Forelimb muscle (tissue), 1 donor: ENCODE measurements at places on chromosomes 4 and X.

DNA sequence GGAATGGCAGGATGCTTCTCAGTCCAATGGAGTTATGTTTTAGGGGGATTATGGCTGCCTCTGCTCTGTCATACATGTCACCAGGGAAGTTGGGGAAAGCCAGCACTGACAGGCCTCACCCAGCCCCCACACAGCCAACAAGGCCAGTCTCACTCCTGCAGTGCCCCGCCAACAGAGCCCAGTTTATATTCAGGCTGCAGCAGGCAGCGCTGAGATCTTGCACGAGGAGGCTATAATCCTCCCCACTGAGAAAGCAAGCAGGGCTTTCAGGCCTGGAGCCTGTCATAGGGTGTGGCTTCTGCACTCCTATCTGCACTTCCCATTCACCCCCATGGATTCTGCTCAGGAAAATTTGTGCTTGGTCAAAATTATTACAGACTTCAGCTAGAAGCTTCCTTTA, 25.1 kb downstream of the ADAD1 start:
- no peak for DNase-seq

- peak; percentile 75 for DNase-seq
These were observed 1.0 kb upstream of the ELF2 start for GRCh38 chr4:139177869-139178619.

GRCh38 chr4:41155194-41155830, 59.0 kb downstream of the APBB2 start:
- DNase-seq = no peak

DNA sequence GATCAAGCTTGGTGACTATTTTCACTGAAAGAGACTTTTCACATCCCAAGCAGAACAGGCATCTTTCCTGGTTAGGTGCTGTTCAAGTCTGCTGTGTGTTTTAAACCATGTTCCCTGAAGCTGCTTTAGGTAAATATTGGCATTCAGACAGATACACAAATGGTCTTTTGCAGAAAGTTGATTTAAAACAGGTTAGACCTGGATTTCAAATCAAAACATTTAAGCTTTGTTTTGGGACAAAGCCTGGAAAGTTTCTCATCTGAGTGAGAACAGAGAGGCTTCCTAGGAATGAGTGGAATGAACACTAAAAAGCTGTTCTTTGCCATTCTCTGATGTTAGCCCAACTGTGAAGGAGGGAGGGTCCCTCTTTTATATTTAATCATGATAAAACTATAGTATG, 10.1 kb downstream of the ANXA3 start:
- DNase-seq = no peak

DNA sequence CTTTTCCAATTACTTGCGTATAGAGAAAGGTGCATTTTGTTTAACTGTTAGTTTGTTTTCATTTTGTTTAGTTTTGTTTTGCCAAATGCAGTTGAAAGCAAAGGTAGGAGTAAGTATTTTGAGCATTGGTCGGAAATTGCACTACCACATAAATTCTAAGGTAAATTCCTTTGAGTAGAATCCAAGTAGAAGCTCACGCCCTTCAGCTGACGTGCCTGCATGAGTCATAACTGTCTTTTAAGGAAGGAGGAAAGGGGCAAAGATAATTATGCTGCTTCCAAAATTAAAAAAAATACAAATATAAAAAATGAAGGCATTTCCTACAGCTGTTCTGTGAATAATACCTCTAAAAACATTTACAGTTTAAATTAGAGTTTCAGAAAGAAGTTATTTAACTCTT, 110.2 kb upstream of the MYOZ2 start:
- no peak for DNase-seq

DNA sequence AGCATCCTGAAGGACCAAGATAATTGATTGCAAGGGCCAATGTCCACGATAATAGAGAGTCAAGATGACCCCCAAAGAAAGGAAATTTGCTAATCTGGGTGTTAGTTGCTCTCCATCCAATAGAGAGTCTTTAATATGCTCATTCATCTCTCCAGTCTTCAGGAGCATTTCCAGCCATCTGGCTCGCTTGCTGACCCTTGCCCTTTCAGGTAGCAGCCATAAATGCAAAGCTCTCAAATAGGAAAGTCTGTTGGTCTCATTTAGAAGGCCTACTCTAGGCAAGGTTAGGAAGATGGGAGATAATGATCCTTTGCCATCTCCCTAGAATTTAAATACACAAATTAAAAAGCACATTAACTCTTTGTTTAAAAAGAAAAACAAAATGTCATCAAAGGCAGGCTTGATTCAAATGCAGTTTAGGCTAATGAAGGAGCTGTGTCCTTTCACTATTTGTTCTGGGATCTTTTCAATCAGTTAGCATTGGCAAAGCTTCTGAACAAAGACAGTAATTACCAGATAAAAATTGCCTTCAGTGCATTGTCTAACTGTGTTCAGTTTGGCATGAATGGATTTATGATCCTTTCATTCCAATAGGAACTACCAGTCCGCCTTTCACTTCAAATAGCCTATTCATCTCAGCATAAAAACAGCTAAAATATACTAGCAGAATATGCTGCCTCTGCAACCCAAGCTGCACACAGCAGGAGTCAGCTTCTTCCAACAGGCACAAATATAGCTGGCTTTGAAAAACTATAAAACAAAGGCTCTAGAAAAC, 49.6 kb upstream of the ATXN3L start:
- no peak for DNase-seq

DNA sequence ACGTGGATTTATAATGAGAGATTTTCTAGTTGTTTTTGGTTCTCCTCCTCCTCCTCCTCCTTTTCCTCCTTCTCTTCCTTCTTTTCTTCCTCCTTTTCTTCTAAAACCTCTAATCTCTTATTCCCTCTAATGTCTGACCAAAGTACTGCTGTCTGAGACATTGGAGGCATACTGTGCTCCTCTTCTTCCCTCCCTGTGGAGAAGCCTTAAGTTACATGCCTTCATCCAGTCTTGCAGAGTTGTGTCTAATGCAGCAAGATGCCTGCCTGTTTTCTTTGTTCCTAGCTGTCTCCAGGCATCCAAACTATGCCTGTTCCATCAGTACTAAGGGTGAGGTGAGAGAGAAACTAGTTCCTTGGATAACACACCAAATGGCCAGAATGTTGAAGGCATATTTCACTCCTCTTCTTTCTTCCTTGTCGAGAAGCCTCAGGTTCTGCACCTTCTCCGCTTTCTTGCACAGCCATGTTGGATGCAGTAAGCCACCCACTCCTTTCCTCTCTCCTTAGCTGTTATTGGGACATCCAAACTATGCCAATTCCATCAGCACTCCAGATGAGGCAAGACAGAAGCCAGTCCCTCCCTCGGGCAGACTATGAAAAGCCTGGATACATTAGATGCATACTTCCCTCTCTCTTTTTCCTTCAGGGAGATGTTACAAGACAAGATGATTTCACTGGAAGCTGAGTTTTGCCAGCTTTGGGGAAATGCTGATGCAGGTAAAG, 285.7 kb upstream of the TRAM1L1 start:
- DNase-seq = no peak
